ENCODE measurements at places on chromosomes 4 and X.
A peak's percentile ranks its signal among the peaks of the same experiment; 100 is the strongest.

- no peak for DNase-seq
Observed at GRCh38 chrX:30965767-30966166, 76.7 kb upstream of the TAB3 start.

DNA sequence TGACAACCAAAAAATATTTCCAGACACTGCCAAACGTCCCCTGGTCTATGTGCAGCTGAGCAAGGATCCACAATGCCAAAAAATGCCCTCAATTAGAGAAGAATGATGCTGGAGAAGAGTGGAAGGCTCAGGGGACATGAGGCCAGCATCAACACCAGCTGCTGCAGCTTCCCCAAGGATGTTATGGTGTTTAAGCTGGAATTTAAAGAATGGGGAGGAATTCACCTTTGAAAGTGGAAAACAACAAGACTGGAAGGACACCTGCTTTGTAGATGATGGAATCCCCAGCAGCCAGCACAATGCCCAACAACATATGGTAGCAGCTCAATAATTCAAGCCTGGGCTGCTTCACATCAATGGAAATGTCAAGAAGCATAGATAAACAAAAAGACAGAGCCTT lies 20.3 kb upstream of the SMPX start:
- DNase-seq, result no peak

DNA sequence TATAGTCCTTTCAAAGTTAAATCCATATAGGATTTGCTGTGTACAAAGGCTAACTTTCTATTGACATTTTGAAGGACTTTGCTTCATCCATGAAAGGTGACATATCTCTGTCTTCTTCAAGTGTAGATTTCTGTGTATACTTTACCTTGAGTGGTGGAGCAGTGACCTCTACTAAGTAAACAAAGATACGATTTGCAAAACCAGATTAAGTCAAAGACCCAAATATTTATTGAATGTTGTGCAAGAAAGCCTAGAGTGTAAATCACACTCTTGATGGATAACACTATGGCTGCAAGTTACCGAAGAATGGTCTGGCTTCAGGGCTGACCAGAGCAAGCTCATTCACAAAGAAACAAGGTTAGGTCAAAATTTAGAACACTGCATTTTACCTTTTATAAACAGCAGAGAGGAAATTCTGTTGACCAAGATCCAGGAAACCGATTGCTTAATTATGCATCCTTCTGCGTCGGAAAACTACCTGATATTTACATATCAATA lies 5.4 kb upstream of the FGG start:
- DNase-seq, result no peak

- DNase-seq, result no peak
Observed at GRCh38 chr4:100497791-100498190, 20.0 kb downstream of the EMCN start.

GRCh38 chrX:135923353-135923752 lies 29.8 kb downstream of the SAGE1 start:
- DNase-seq, result no peak

DNA sequence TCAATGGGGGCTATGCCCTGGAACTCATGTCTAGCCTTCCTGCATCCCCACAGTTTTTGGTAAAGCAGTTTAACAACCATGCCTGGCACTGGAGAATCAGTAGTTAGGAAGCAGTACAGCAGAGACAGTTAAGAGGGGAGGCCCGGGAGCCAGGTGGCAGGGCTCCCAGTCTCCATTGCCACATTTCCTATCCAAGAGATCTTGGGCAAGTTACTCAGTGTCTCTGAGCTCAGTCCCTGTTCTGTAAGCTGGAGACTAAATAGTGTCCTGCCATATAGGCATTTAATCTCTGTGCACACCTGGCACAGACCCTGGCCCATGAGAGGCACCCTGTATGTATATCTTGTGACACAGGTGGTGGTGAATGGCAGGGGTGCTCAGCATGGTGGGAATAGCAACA lies 156.1 kb upstream of the EOLA2 start:
- DNase-seq, result no peak

DNA sequence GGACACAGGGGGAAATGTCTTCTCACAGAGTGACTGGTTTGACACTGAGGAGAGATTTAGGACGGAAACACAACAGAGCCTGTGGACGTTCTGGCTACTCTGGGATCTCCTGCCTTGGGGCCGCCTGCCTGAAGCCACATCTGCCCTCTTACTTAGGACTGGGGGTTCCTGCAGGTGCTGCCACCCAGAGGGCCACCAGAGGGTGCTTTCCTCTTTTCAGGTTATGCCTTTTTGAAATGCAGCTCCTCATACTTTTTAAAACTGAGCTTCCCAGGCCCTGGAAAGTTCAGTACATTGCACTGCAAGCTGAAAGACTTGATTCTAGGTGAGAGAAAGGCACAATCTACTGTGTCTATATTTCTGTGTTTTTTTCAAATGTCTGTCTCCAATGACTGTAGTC lies 92.2 kb upstream of the PGRMC2 start:
- peak; percentile 6 for DNase-seq

GRCh38 chr4:143531380-143531779 lies 17.9 kb downstream of the SMARCA5 start:
- no peak for DNase-seq

DNA sequence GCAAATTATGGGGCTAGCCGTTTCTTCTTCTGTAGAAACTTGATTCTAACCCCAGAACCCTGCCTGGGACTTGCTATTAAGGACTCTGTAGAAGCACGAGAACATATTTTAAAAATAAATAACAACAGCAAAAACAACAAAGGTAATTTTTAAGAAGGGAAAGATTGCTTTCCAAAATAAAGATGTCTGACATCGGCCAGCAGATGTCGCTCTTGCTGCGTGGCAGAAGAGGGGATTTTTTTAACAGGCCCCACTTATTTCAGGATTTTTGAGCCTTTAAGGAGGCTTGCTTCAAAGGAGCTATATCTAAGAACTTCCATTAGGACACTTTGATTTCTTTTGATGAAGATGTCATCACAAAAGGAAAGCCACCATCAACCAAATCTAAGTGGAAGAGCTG lies 62.8 kb upstream of the EGFL6 start:
- DNase-seq, result no peak

GRCh38 chr4:152455311-152455710 lies 80.6 kb downstream of the FBXW7 start:
- no peak for DNase-seq

DNA sequence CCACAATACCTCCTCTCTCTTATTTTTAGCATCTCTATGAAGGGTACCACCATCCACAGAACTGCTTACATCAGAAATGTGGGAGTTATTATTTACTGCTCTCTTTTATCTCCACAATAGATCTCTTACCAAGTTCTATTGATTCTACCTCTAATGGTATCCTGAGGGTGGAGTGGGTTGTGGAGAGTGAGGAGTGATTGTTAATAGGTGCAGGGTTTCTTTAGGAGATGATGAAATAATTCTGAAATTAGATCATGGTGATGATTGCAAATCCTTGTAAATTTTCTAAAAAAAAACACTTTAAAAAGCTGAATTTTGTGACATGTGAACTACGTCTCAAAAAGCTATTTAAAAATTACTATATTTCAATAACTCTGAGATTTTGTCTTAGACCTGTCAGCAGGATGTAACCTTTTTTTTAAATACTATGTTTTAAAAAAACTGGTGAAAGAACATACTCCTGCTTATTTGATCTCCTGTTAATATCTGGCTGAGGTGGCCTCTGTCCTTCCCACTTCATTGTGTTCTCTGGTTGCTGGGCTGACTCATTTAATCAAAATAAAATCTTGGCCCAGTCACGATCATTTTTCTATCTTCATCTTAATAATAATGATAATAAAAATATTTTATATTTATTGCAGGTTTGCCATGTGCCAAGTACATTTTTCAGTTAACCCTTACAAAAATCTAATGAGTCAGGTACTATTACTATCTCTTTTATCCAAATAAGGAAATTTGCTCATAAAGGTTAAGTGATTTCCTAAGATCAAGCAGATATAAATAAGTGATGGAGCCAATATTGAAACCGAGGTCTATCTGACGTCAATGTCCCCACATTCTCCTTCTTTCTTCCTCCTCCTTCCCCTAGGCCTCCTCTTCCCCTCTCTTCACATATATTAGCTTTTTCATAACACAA lies 73.5 kb downstream of the GLUD2 start:
- no peak for DNase-seq

DNA sequence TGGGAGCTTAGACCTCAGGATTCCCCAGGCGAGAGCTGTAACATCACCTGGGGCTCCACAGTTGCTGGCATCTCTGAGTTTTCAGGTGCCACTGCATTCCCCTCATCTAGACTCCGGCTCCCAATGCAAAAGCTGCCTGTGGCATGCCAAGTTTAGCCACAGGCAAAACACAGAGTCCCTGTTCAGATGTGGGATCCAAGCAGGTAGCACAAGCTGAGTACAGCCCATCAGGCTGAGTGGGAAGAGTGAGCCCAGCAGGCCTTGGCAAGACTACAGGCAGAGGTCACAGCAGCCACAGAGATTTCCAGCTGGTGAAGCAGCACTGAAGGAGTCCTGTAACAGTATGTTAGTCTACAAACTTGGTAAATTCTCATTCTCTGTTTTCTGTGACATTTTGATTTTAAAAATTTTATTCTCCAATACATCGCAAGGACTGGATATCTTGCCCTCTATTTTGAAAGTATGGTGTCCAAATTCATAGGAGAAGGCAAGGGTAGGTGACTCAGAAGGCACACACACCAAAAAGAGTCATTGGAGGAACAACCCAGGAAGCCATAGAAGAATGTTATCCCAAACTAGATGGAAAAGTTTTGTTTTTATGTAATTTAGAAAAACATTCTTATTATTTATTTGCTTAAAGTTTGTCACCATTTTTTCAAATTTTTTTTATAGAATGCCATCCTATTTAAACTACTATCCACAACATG lies 13.6 kb upstream of the CXCL2 start:
- DNase-seq, result no peak

GRCh38 chr4:25485104-25485503 lies 108.0 kb downstream of the ANAPC4 start:
- DNase-seq, result no peak

- no peak for DNase-seq
Observed at GRCh38 chr4:7359400-7360062, 75.2 kb downstream of the PSAPL1 start.

GRCh38 chr4:7335344-7336066 lies 99.2 kb downstream of the PSAPL1 start:
- DNase-seq, result no peak

DNA sequence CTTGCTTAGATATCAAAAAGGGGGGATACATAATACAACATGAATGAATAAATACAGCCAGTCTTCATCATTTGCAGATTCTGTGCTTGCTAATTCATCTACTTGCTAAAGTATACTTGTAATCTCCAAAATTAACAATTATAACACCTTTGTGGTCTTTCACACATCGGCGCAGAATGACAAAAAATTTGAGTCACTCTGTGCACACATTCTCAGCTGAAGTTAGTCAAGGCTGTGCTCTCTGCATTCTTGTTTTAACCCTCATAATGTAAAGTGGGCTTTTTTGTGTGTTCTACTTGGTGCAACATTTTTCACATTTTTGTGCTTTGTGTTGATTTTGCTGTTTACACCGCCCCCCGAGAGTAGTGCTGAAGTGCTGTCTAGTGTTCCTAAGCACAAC lies 65.8 kb upstream of the GPRIN3 start:
- DNase-seq, result no peak

DNA sequence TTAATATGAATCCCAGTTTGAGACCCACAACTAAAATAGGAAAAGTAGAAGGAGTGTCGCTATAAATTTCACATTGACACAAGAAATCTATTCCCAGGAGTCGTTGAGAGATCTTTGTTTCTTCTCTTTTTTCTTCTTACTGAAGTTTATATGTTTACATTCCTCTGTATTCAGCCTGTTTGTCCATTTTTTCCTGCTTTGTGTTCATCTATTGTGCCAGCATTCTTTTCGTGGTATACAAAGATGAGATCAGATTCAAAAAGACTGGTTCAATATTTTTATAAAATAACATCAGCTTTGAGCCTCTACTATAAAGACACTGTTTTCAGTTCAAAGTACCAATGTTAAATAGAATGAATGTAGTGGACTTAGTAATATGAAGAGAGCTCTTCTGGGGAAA lies 95.4 kb upstream of the MYOZ2 start:
- no peak for DNase-seq

DNA sequence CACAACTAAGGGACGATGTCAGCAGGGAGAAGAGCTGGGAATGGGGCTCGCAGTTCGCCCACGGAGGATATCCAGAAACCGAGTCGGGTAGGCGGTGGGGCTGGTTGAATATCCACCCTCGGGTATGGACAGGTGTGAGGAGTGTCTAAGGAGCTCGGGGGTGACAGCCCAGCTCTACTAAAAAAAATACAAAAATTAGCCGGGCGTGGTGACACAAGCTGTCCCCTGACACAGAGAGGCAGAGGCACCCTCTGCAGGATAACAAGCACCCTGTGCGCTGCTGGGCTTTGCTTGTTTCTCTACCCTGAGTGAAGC lies 12.2 kb upstream of the ASMTL start:
- DNase-seq, result no peak

GRCh38 chrX:103806862-103807474 lies 25.1 kb downstream of the RAB9B start:
- no peak for DNase-seq

GRCh38 chrX:49756692-49757091 lies 60.9 kb upstream of the PAGE1 start:
- no peak for DNase-seq

DNA sequence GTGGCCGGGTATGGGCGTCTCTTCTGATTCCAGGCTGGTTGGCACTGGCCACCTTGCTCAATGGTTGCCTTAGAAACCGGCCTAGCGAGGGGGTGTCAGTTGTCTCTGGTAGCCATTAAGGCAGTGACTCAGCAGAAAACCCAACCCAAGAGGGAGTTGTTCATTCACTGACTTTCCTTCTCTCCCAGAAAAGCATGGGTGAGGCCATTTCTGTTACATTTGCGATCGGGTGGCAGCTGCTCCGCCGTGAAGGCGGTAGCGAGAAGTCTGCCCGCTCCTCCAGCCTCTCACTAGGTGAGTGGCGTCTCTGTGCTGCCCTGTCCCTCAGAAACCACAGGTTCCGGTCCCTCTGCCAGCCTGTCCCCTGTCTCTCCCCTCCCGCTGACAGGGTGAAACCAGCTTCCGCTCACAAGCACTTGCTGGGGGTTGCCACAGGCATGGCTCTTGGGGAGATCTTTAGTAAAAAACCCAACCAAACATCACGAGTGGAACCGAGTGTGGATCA lies 17.4 kb downstream of the IRAK1 start:
- peak; percentile 41 for DNase-seq

GRCh38 chr4:125827696-125828052 lies 512.9 kb downstream of the FAT4 start:
- DNase-seq, result no peak

GRCh38 chr4:163878336-163879121 lies 384.0 kb downstream of the TMA16 start:
- no peak for DNase-seq

- no peak for DNase-seq
Observed at GRCh38 chr4:76951672-76952010, 2.1 kb downstream of the SEPTIN11 start.

- no peak for DNase-seq
Observed at GRCh38 chr4:102439236-102439614, 61.9 kb upstream of the NFKB1 start.
